ENCODE measurements at places on chromosomes 1 and 21. TPM values are rescaled to one million over a fixed set of nuclear protein-coding genes. Genes with fewer than 3 reads are reported as not detected.

The LGALS8 gene
- total RNA-seq = 49.7 TPM

DNA sequence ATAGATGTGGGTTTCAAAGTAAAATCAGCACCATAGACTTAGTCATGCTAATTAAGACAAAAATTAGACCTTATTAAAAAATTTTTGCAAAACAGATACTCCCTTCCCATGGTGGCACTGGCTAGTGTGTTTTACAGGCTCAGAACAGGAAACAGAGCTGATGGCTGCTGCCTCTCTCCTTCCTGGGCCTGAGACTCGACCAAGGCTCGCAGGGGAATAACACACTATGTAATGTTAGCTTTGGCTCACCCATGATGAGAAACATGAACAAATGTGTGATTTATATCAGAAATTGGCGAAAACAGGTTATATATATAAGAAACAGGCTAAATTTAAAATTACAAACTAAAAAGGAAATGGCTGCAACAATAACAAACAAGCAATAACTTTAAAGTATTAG is 50.7 kb downstream of the ERG start:
- DNase-seq = no peak

- DNase-seq = no peak
These were observed 287.5 kb downstream of the HLX start for GRCh38 chr1:221166559-221167318.

- no peak for DNase-seq
These were observed 31.0 kb downstream of the TGFBR3 start for GRCh38 chr1:91854852-91855534.

GRCh38 chr1:215005078-215005477 is 77.5 kb upstream of the KCNK2 start:
- no peak for DNase-seq

The ZNF593OS gene
- not detected for total RNA-seq

DNA sequence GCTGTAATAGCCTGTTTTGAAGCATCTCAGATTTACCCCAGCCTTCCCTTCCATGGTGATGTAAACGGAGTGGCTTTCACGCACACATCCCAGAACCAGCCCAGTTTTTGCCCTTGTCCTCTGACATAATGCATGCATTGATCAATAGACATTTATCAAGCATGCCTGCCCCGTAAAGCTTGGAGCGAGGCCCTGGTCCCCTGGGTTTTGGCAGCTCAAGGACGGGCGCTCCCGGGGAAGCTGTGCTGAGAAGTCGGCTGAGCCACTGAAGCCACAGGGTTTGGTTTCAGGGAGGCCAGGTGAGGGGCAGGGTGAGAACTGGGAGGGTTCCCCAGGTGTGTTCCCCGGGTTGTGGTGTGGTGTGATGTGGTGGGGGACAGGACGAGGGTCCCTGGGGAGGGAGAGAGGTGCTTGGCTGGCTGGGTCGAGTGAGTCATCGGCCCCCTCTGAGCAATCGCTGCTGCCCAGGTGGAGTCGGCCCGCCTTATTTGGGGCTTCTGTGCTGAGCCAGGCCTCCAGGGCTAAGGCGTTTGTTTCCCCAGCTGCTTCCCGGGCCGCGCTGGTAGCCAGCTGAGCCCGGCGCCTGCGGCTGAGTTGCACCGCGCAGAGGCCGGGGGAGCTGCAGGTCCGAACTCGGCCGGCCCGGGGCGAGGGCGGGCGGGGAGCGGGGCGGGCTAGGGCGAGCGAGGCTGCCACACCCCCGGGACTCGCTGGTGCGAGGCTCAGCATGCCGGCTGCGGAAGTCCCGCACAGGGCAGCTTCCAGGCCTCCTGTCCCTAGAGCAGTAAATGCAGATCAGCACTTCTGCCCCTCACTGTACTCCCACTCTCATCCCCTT is 23.6 kb downstream of the ATP2B4 start:
- DNase-seq = no peak

The PRRC2C gene
- 97.8 TPM for total RNA-seq

DNA sequence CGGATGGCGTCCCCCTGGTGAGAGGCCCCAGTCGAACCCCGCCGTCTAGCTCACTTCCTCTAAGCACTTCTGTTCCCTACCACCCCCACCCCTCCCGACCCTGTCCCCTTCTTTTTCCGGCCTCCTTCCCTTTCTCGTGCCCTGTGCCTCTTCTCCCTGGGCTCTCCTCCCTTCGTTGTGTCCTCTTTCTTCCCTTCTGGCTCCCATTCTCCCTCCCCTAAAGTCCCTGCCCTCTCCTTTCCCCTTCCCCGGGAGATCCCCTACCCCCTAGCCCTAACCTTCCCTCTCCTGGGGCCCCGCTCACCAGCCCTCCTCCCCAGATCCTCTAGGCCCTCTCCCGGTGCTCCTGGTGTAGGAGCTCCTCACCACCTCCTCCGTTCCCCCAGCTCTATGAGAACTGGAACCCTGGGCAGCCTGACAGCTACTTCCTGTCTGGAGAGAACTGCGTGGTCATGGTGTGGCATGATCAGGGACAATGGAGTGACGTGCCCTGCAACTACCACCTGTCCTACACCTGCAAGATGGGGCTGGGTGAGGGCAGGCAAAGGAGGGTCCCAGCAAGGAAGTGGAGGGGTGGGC is 15.9 kb downstream of the BCAN start:
- DNase-seq = no peak

The FCRL5 gene
- not detected for total RNA-seq

The ATPAF1 gene
- 20.8 TPM for total RNA-seq

DNA sequence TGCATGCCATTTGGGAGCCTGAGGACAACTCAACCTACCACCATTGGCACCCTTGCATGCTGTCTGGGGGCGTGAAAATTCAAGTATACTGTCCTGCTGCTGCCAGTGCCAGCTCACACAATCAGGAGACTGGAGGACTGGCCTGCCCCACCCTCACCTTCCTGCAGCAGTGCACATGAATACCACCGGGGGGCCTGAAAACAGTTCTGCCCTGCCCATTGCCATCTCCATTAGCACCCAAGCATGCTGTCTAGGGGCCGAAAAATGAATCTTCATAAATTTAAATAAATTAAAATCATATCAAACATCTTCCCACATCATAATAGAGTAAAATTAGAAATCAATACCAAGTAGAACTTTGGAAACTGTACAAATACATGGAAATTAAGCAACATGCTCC is 322.1 kb upstream of the TMPRSS15 start:
- no peak for DNase-seq

DNA sequence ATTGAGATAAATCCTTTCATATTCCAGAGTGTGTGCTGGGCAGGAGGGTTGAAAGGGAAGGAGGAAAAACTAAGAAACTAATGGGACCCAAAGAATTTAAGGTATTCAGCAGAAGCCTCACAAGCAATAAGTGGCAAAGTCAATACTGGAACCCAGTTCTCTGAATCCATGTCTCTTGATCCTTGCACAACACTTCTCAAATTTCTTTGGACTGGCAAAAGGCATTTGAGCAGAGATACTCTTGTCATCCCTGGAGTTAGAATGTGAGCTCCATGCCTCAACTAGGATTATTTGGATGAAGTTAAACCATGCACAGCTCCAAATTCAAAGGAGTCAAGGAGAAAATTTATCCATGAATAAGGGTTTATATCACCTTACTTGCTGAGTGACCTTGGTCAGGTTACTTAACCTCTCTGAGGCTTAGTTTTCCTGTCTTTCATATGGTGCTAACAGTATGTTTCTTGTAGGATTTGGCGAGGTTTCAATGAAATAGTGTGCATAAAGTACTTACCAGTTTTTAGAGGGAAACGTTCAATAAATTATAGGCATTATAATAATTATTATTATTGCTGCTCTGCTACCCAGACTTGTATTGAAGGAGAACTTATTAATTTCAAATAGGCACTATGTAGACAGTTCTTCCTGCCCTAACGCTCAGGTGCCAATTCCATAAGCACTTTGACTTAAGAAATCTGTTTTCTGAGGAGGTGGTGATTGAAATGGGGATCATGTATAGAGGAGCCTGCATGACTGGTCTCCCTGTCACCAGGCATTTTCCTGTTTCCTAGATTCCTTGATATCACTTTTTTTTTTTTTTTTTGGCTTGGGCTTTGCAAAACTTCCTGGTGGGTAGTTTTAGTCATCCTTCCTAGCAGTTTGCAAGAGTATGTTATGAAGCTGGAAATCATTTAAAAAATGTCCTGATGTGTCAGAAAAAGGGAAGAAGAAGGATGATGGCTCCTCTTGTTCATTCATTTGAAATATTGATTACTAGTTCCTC is 125.0 kb upstream of the JUN start:
- peak; percentile 76 for DNase-seq

DNA sequence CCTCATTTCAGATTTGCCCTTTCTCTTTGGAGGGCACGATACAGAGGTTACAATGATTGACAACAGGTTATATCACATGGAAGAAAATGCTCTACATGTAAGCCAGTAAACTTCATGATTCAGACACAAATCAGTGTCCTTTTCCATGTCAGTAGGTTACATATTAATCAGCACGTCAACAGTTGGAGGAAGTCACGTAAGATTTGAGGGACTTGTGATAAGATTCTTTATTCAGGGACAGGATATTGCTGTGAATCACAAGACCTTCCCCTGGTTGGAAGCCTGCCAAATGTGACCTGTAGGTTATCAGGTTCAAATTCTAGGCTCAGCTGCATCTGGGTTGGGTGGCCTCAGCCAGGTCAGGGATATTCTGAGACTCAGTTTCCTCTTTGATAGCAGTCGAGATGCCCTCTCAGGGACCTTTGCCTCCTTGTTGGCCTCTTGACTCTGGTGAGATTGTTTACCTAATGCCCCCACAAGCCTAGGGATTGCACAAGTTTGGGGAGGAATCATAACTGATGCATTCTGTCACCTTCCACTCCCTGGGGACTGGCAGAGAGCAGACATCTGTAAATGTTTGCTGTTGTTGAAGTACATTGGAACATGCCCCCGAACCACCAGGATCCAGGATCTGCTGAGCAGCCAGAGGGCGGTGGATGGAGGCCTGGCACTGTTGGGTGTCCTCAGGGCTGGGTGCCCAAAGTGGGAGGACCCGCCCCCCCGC is 31.9 kb downstream of the SERINC2 start:
- peak; percentile 61 for DNase-seq

GRCh38 chr21:18411565-18411964 is 8.0 kb upstream of the TMPRSS15 start:
- no peak for DNase-seq

DNA sequence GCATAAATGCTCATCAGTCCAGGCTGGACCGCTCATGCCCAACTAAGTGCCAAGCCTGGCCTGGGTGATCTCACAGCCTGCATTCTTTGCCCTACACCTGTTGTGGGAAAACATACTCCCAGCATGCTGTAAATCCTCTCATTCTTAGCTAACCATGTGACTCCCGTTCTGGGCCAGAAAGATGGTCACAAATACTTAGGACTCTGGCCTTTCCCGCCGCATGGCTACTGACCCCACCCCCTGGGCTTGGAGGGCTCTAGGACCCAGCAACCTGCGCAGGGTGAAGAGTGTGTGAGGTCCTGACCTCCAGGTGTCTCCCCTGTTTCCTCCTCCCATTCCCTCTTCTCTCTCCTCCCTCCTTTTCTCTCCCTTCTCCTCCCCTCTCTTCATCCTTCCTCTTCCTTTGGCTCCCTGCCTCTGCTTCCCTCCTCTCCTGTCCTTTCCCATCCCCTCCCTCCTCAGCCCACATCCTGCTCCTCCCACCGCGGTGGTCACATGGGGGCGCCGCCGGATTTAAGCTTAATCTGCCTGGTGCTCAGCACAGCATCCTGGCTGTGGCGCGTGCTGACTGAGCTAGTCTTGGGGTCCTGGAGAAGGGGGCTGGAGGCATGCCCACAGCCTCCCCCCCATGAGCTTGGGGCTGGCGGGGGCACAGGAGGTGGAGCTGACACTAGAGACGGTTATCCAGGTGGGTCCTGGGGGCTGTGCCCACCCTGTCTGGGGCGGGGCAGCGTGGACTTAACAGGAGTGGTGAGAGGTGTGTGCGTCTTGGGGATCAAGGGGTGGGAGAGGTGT is at the start of gene CROCC:
Gene CROCC, plus strand, starts transcription at position 541 of the 795 bp plus-strand sequence. Its CDS starts 88 bp downstream, at position 629.
- DNase-seq = no peak

The RHOU gene
- 1.2 TPM for total RNA-seq

All from glomerular endothelial cell (primary cell).